Activated CD4-positive, alpha-beta T cell treated with anti-CD3 and anti-CD28 coated beads, Interleukin-2, amount 10 ng/mL, durations not matched to agents 24 days and 14 days (primary cell): ENCODE measurements at places on chromosomes 16 and 17. TPM values are rescaled to one million over a fixed set of nuclear protein-coding genes. Genes with fewer than 3 reads are reported as not detected.

Gene PPY
- total RNA-seq = not detected in 2 replicates

Gene SBK1
- 0.85 and 1.5 TPM in 2 replicates for total RNA-seq

Gene CSH2
- total RNA-seq = not detected in 2 replicates

Gene PRDM7
- total RNA-seq = not detected in 2 replicates

Gene ABCC11
- 0.12 TPM in 1 of 2 replicates, not detected in the other for total RNA-seq

Gene IRX6
- not detected in 2 replicates for total RNA-seq

Gene CRYBA1
- total RNA-seq = not detected in 2 replicates

DNA sequence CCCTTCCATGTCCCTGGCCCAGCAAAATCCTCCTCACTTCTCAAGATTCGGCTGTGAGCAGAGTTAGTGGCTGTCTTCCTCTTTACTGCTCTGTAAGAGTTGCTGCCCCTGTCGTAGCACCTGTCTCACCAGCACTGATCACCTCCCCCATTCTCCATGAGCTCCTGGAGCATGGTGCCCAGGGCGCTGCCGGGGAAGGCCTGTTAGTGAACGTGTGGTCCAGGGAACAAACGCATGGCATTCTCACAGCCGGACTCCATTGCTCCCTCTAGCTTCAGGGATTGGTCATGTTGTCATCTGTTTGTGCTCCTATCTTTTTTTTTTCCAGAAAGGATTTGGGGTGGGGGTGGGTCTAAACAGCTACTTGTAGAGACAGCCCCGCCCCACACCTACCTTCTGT is 141.2 kb downstream of the CMIP start:
- DNase-seq = no peak
- H3K4me1 ChIP-seq = peaks cover 7% of the 10 kb centered on the region
- no peak overlapping the region for H3K4me3 ChIP-seq
- H3K27me3 ChIP-seq = no peaks in the 10 kb centered on the region
- no peak overlapping the region for H3K27ac ChIP-seq

GRCh38 chr17:69246726-69247375 is 18.2 kb upstream of the ABCA10 start:
- DNase-seq = no peak
- no peak overlapping the region for H3K4me3 ChIP-seq
- H3K27me3 ChIP-seq = no peaks in the 10 kb centered on the region

GRCh38 chr16:20613481-20614185 is 37.5 kb upstream of the ACSM2B start:
- no peak overlapping the region for H3K4me3 ChIP-seq
- H3K4me1 ChIP-seq = no peaks in the 10 kb centered on the region
- peaks cover 7% of the 10 kb centered on the region for H3K27me3 ChIP-seq
- DNase-seq = no peak

DNA sequence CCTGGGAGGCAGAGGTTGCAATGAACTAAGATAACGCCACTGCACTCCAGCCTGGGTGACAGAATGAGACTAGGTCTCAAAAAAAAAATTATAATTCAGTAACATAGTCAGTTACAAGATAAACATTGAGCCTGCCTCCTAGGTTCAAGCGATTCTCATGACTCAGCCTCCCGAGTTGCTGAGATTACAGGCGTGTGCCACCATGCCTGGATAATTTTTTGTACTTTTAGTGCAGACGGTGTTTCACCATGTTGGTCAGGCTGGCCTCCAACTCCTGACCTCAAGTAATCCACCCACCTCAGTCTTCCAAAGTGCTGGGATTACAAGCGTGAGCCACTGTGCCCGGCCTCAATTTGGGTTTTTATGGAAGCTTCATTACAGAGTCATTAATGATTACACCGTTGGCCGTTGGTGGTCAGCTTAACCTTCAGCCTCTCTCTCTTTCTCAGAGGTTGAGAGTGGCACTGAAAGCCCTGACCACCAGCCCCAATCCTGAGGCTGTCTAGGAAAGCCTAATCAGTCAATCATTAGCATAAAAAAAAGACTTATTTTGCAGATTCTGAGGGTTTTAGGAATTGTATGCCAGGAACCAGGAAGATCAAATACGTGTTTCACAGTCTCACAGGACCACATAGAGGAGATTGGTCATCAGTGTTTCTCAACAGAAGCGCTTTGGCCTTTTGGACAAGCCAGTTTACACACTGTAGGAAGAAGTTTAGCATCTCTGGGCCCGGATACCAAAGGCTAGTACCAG is 1.3 kb upstream of the LRRC37A3 start:
- H3K27ac ChIP-seq = peak overlapping the region; percentile 69
- DNase-seq = peak; percentile 72
- H3K36me3 ChIP-seq = no peaks in the 10 kb centered on the region
- H3K4me3 ChIP-seq = peak overlapping the region; percentile 86
- no peaks in the 10 kb centered on the region for H3K27me3 ChIP-seq
- peaks cover 12% of the 10 kb centered on the region for H3K4me1 ChIP-seq

DNA sequence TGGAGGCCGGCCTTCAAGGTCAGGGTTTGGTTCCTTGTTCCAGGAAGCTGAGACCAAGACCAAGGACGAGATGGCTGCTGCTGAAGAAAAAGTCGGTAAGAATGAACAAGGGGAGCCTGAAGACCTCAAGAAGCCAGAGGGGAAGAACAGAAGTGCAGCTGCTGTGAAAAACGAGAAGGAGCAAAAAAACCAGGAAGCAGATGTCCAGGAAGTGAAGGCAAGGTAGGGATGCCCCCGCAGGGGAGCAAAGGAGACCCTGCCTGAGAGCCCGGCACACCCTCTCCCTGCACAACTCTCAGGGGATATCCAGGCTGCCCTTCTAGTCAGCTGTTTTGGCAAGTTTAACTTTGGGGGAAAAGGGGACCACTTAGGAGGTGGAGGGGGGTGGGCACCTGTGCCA is 29.0 kb downstream of the RNF213 start:
- H3K27ac ChIP-seq = peak overlapping the region; percentile 77
- peaks cover 51% of the 10 kb centered on the region for H3K36me3 ChIP-seq
- no peak overlapping the region for H3K4me3 ChIP-seq
- no peaks in the 10 kb centered on the region for H3K27me3 ChIP-seq

DNA sequence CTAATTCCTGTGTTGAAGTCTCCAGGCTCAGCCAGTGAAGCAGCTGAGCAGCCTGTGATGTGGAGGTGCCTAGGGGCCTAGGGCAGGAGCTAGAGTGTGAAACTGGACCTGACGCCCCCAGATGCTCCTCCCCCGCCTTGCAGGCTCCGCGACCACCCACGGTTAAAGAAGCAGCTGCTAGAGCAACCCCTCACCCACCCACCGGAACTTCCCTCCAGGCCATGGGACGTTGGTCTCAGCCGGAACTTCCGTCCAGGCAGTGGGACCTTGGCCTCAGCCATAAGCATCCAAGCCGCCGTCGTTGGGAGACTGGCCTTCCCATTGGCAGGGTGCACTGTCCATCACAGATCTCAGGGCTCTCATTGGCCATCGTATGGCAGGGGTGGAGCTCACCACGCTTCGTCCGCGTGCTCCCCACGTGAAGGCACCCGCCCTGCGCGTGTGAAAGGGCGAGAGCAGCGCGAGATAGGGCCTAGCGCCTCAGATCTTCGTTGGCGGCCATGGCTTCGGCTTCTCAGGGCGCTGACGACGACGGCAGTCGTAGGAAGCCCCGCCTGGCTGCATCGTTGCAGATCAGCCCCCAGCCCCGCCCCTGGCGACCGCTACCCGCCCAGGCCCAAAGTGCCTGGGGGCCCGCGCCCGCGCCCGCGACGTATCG is at the start of gene ADAD2:
TSS of gene ADAD2 (plus strand) at position 427 of the 658 bp plus-strand sequence. CDS start at position 501, 74 bp downstream.
- no peaks in the 10 kb centered on the region for H3K27me3 ChIP-seq
- no peak within 1 kb of the TSS for H3K4me3 ChIP-seq
- peak; percentile 64 for DNase-seq
- peaks cover 20% of the 10 kb centered on the region for H3K4me1 ChIP-seq
- H3K27ac ChIP-seq = no peak within 1 kb of the TSS
- H3K36me3 ChIP-seq = no peaks in the 10 kb centered on the region

DNA sequence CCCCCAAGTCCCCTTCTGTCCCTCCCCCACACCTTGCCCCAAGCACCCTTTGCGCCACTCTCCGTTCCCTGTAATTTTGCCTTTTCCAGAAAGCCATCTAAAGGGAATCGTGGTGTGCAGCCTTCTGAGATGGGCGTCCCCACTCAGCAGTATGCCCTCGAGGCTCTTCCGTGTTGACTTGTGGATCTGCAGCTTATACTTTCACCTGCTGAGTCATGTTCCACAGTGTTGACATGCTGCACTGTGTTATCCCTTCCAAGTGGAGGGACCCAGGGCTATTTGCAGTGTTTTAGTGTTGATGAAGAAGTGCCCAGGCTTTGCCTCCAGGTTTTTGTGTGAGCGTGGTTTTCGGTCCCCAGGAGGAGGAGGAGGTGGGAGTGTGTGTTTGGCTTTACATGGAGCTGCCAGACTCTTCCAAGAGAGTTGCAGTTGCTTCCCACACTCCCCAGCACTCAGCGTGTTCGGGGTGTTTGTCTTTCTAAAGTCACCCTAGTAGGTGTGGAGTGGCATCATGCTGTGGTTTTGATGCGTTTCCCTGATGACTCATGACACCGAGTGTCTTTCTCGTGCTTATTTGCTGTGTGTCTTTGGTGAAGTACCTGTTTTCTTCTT is 32.1 kb upstream of the JPT2 start:
- H3K36me3 ChIP-seq = peaks cover 56% of the 10 kb centered on the region
- peak overlapping the region; percentile 38 for H3K4me3 ChIP-seq
- no peaks in the 10 kb centered on the region for H3K27me3 ChIP-seq
- peak; percentile 82 for DNase-seq
- peak overlapping the region; percentile 85 for H3K27ac ChIP-seq

GRCh38 chr17:10648956-10649355 is 8.2 kb downstream of the MYH3 start:
- H3K27me3 ChIP-seq = no peaks in the 10 kb centered on the region
- peaks cover 5% of the 10 kb centered on the region for H3K36me3 ChIP-seq
- H3K4me1 ChIP-seq = peaks cover 7% of the 10 kb centered on the region
- no peak for DNase-seq

- H3K4me1 ChIP-seq = peaks cover 24% of the 10 kb centered on the region
- peak; percentile 79 for DNase-seq
- peaks cover 3% of the 10 kb centered on the region for H3K36me3 ChIP-seq
- no peak overlapping the region for H3K4me3 ChIP-seq
Measured at GRCh38 chr17:65559804-65560627, 1.4 kb downstream of the AXIN2 start.

GRCh38 chr17:76492989-76493501 is 8.2 kb downstream of the RHBDF2 start:
- DNase-seq = peak; percentile 88
- H3K4me3 ChIP-seq = peak overlapping the region; percentile 93
- no peaks in the 10 kb centered on the region for H3K27me3 ChIP-seq
- peaks cover 8% of the 10 kb centered on the region for H3K36me3 ChIP-seq
- peaks cover 53% of the 10 kb centered on the region for H3K4me1 ChIP-seq

DNA sequence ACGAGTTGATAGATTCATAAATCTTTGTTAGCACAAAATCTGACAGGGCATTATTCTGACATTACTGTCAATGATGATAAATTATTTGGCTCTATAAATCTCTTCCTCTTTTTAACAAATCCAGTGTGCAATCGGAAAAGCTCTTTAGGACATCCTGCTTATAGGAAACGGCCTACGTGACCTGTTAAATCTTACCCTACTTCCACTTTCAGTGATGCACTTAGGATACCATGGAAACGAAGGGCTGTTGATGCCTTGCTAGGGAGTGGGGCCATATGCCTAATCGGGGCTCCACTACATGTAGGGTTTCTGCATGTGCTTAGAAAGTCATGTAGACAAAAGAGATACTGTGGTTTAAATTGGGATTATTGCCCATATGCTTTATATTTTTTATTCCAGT is 27.2 kb downstream of the ZNF594 start:
- no peak overlapping the region for H3K27ac ChIP-seq
- H3K36me3 ChIP-seq = no peaks in the 10 kb centered on the region
- no peak for DNase-seq
- H3K27me3 ChIP-seq = peaks cover 12% of the 10 kb centered on the region
- H3K4me3 ChIP-seq = no peak overlapping the region

- DNase-seq = peak; percentile 37
- no peak overlapping the region for H3K4me3 ChIP-seq
- H3K4me1 ChIP-seq = peaks cover 2% of the 10 kb centered on the region
Measured at GRCh38 chr17:59558039-59558438, 7.4 kb upstream of the DHX40 start.

- H3K4me1 ChIP-seq = peaks cover 17% of the 10 kb centered on the region
- H3K4me3 ChIP-seq = no peak overlapping the region
- H3K36me3 ChIP-seq = peaks cover 62% of the 10 kb centered on the region
- no peak for DNase-seq
Measured at GRCh38 chr17:5516060-5516792, 29.9 kb downstream of the MIS12 start.

- no peaks in the 10 kb centered on the region for H3K36me3 ChIP-seq
- H3K27ac ChIP-seq = no peak overlapping the region
- H3K4me3 ChIP-seq = no peak overlapping the region
Measured at GRCh38 chr16:48862087-48862532, 252.1 kb upstream of the N4BP1 start.

GRCh38 chr16:69073181-69073702 is 32.2 kb upstream of the HAS3 start:
- H3K4me1 ChIP-seq = no peaks in the 10 kb centered on the region
- no peaks in the 10 kb centered on the region for H3K36me3 ChIP-seq
- H3K27me3 ChIP-seq = no peaks in the 10 kb centered on the region

- H3K27ac ChIP-seq = no peak overlapping the region
- no peak overlapping the region for H3K4me3 ChIP-seq
- no peak for DNase-seq
- peaks cover 3% of the 10 kb centered on the region for H3K4me1 ChIP-seq
- H3K27me3 ChIP-seq = no peaks in the 10 kb centered on the region
Measured at GRCh38 chr17:48071654-48072053, 23.5 kb downstream of the NFE2L1 start.

DNA sequence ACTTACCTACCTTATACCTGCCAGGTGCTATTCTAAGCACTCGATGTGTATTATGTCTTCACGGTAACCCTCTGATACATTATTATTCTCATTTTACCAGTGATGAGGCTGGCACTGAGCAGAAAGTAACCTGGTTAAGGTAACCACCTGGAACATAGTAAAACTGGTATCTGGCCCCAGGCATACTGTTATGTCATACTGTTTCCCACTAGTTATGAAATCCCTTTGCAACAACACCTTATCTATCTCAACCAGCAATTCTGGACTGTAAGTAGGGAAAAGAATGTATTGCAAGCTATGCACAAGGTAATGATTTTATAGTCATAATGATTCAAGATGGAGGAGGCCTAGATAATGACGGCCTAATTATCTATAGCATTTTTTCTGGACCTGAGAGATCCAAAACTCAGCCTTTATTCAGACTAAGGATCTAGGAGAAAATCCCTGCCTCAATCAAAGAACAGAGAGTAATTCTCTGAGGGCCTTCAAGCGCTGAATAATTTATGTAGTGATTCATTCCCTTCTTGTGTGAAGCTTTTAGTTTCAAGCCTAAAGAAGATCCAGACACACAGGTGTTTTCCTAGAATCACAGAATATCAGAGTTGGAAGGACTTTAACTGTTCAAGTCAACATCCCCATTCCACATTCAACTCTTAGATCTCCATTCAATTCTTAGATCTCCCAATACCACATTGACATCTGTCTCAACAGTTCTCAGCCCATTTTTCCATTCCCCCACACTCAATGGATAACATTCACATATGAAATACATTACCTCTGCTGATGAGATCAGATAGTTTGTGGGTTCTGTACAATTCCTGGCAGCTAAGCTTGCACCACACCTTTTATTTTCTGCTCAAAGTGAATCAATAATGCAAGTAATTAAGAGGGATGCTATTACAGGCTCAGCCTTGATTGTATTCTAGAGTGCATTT is 14.9 kb upstream of the MMD start:
- H3K4me3 ChIP-seq = no peak overlapping the region
- H3K36me3 ChIP-seq = no peaks in the 10 kb centered on the region
- peaks cover 43% of the 10 kb centered on the region for H3K4me1 ChIP-seq
- peaks cover 2% of the 10 kb centered on the region for H3K27me3 ChIP-seq
- no peak for DNase-seq

- no peak for DNase-seq
- no peak overlapping the region for H3K4me3 ChIP-seq
- no peaks in the 10 kb centered on the region for H3K4me1 ChIP-seq
- no peaks in the 10 kb centered on the region for H3K27me3 ChIP-seq
- no peak overlapping the region for H3K27ac ChIP-seq
Measured at GRCh38 chr16:21071741-21072140, 78.9 kb downstream of the DNAH3 start.
